Suprapubic skin (tissue), 4 donors: ENCODE measurements at places on chromosomes 1 and 21.

DNA sequence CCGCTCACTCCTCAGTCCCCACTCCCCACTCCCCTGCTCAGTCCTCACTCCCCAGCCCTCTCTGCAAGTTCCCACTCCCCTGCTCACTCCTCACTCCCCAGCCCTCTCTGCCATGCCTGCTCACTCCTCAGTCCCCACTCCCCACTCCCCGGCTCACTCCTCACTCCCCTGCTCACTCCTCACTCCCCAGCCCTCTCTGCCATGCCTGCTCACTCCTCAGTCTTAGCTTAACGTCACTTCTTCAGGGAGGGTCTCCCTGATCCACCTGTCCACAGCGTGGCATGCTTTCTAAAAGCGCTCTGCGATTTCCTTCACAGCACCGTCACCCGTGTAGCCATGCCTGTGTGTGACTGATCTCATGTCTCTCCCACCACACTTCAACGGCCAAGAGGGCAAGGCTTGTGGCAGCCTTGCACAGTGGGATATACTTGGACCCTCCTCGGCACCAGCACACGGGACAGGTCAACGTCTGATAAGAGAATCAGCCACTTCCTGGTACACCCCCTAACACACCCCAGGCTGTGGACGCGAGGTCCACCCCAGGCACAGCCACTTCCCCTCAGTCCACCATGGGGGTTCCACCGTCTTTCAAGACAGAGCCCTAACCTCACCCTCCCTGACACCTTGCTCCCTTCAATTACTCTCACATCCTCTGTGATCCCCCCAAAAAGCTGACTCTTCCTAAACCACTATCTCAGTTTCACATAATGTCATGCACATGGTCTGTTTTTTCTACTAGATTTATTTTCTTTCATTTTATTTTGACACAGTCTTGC lies 14.0 kb downstream of the PRDM15 start:
- no peak overlapping the region for H3K27ac ChIP-seq
- no peaks in the 10 kb centered on the region for H3K36me3 ChIP-seq
- DNase-seq: no peak
- H3K27me3 ChIP-seq: no peaks in the 10 kb centered on the region
- H3K4me3 ChIP-seq: no peak overlapping the region

DNA sequence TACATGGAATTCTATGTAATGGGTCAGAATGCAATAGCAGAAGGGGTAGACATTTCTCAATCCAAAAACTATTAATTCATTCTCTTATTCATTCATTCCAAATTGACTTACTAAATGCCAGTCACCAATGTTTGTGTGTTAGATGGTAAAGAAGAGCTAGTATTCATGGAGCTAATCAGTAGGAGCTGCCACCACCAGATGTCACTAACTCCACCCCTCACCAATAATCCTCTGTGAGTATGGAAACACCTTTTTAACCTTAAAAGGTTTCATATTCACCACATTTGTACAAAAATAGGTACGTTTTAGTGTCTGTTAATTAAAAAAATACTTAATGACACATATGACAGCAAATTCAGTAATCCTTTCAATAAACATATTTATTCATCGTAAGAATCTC lies 131.8 kb upstream of the PKN2 start:
- H3K27me3 ChIP-seq: no peaks in the 10 kb centered on the region
- DNase-seq: no peak
- H3K36me3 ChIP-seq: no peaks in the 10 kb centered on the region
- H3K4me1 ChIP-seq: no peaks in the 10 kb centered on the region
- H3K27ac ChIP-seq: no peak overlapping the region
- no peak overlapping the region for H3K4me3 ChIP-seq

- H3K36me3 ChIP-seq: no peaks in the 10 kb centered on the region
- no peak overlapping the region for H3K4me3 ChIP-seq
- peaks cover 41% of the 10 kb centered on the region for H3K4me1 ChIP-seq
Observed at GRCh38 chr21:29184037-29184436, 53.6 kb downstream of the MAP3K7CL start.

GRCh38 chr1:29812408-29813135 lies 576.2 kb downstream of the PTPRU start:
- no peak overlapping the region for H3K27ac ChIP-seq
- DNase-seq: no peak
- no peaks in the 10 kb centered on the region for H3K4me1 ChIP-seq
- H3K27me3 ChIP-seq: peaks cover 13% of the 10 kb centered on the region

GRCh38 chr1:160862203-160863060 lies at the start of gene CD244:
TSS of gene CD244 (minus strand) at chr1:160862887. CDS start at chr1:160862677, 210 bp downstream.
- H3K36me3 ChIP-seq: no peaks in the 10 kb centered on the region
- peaks cover 9% of the 10 kb centered on the region for H3K4me1 ChIP-seq
- no peaks in the 10 kb centered on the region for H3K27me3 ChIP-seq

DNA sequence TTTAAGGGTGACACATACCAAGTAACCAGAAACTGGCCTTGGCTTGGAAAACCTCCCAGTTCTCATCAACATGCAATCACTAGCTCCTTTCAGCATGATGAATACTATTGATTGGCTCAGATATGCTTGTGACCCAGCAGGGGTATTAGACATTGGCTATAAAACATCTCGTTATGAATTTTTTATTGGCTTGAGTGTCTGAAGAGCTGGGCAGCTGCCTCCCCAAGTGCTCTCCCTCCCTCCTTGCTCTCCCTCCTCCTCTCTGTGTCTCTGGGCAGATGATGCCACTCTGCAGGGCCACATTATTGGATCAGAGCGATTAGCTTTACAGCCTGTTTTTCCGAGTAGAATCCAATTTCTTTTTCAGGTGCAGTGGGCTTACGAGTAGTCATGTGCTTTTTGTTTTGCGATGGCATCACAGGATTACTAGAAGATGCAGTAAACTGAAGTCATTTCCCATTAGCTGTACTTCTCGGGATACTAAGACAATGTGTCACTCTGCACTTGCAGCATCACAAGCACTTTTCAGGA lies 79.3 kb upstream of the ATF3 start:
- H3K27me3 ChIP-seq: no peaks in the 10 kb centered on the region
- no peak overlapping the region for H3K4me3 ChIP-seq
- peaks cover 3% of the 10 kb centered on the region for H3K4me1 ChIP-seq
- H3K36me3 ChIP-seq: no peaks in the 10 kb centered on the region

DNA sequence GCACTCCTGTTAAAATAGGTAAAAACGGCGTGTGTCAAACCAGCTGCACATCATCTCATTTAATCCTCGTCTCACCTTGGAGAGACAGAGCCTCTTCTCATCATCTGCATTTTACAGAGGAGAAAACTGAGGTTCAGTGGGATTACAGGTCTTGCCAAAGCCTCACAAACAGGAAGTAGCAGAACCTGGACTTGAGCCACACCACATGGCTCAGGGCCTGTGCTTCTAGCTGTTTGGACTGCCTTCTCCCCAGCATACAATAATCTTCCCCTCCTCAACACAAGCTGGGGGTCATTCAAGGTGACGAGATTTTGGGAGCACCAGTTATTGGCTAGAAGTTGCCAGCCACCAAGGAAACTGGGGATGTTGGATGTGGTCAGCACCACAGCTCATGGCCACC lies 167.9 kb upstream of the ZC3H12A start:
- H3K4me3 ChIP-seq: no peak overlapping the region
- H3K36me3 ChIP-seq: no peaks in the 10 kb centered on the region
- no peaks in the 10 kb centered on the region for H3K4me1 ChIP-seq
- H3K27me3 ChIP-seq: peaks cover 26% of the 10 kb centered on the region
- no peak for DNase-seq
- H3K27ac ChIP-seq: no peak overlapping the region

- H3K4me3 ChIP-seq: no peak overlapping the region
- DNase-seq: no peak
- H3K27ac ChIP-seq: no peak overlapping the region
- H3K27me3 ChIP-seq: no peaks in the 10 kb centered on the region
- H3K4me1 ChIP-seq: peaks cover 17% of the 10 kb centered on the region
- no peaks in the 10 kb centered on the region for H3K36me3 ChIP-seq
Observed at GRCh38 chr1:246508897-246509688, 2.0 kb upstream of the SMYD3 start.

- DNase-seq: peak; percentile 41
- no peak overlapping the region for H3K27ac ChIP-seq
- H3K4me3 ChIP-seq: no peak overlapping the region
Observed at GRCh38 chr1:29669158-29669871, 433.0 kb downstream of the PTPRU start.
